ENCODE measurements at places on chromosomes 11 and 22.

DNA sequence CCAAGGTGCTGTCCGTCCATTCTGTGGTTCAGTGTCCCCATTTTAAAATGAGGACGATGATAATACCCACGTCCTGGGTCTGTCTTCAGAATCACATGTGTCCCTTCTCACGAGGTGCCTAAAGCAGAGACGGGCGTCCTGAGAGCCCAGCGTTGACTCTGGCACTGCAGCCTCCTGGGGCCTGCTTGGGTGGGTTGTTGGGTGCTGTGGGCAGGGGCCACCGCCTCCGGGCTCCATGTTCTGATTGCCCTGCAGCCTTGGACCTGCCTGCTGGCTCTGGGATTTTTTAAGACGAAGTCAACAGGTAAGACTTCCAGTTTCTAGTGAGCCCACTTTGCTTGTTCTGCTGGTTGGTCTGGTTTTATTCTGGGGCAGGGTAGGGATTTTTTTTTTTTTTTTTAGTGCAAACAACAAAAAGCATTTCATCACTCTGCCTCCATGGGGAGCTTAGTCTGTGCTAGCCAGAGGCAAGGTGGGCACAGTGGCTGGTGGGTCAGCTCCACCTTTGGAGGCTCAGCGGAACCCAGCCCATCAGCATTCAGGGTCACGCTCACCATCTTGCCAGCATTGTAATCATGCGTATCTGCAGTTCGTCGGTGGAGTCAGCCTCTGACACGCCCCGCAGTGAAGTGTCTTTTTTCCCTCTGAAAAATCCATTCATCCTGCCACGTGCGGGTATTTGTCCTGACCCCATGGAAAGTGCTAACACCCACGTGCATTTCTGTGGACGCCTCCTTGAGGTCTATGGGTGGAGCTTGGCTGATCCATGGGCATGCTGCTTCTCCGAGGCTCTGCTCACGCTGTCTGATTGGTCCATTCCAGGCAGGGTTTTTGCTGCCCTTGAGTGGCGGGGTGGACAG is 28.3 kb downstream of the NADSYN1 start:
- DNase-seq: no peak

- no peak for DNase-seq
Observed at GRCh38 chr22:37048133-37048532, 3.4 kb upstream of the KCTD17 start.

- no peak for DNase-seq
Observed at GRCh38 chr22:39995393-39996252, 869 bp downstream of the FAM83F start.

DNA sequence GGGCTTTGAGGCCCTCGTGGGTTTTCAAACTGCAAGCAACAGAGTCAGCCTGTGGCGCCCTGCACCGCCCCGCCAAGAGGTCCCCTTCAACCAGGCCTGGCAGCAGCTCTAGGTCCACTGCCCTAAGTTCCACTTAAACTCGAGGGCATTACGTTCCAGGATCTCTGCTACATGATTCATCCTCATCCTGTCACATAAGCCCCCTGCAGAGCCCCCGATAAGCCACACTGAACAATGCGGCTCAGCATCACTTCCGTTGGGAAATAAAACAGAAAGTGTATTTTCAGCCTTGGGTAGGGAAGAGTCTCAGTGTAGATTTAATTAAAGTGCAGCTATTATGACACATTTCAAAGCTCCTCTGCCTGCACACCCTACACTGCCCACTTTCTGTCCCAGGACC is 24.6 kb downstream of the SULT4A1 start:
- no peak for DNase-seq

- DNase-seq: no peak
Observed at GRCh38 chr22:20432244-20432686, 5.4 kb downstream of the SCARF2 start.

DNA sequence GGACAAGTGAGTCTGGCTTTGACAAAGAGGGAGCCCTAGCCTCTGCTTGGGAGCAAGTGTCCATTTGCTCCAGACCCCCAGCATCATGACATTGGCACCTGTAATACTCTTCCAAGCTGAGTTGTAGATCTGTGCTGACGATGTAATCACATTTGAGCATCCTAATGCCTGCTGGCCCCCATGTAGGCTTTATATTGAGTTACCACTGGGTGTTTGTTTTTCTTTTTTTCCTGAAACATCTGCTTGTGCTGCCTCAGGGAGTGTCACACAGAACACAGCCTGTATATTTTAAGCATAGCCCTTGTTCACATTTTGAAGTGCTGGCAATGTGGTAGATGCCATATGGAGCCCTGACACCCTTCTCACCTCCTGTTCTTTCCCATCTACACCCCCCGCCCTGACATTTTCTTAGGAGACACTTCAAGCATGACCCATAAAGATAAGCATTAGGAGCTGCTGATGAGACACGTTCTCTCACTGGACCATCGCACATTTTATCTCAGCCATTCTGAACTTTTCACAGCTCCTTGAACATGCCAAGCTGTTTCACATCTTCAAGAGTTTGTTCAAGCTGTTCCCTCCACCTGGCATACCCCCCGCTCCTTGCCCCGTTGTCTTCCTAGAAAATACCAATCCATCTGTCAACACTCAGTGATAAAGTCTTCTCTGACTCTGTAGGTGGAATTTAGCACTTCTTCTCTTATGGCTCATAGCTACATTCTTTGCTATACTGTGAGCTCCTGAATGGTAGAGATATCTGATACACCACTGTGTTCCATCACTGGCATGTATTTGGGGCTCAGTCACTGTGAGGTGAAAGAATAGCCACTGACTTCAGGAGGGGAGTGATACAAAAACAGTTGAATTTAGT is 128.7 kb downstream of the TRIM44 start:
- no peak for DNase-seq

DNA sequence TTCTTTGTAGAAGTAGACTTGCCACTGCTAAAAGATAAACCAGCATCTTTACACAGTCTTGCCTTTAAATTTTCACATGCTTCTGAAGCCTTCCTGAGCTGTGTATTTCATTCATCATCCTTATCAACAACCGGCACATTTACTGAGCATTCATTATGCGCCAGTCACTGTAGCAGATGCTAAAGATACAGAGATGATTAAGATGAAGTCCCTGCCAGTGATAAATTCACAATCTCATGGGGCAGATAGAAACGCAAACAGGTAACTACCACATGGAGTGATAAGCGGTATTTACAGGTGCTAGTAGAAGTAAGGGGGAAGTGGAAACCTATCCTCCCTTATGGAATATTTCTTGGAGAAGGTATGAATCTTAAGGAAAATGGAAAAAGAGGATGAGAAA is 67.2 kb downstream of the PRCP start:
- no peak for DNase-seq

GRCh38 chr11:68889948-68890446 is 13.6 kb downstream of the MRPL21 start:
- DNase-seq: peak; percentile 12

- DNase-seq: no peak
Observed at GRCh38 chr11:35426351-35426750, 7.0 kb upstream of the SLC1A2 start.

GRCh38 chr11:102415304-102415916 is 37.2 kb downstream of the TMEM123 start:
- no peak for DNase-seq

- DNase-seq: no peak
Observed at GRCh38 chr11:71470946-71471345, 17.9 kb downstream of the NADSYN1 start.

GRCh38 chr22:50085211-50085972 is at the start of gene MLC1:
TSS of gene MLC1 (minus strand) at chr22:50085426. CDS start at chr22:50084902, 524 bp downstream.
- no peak for DNase-seq

DNA sequence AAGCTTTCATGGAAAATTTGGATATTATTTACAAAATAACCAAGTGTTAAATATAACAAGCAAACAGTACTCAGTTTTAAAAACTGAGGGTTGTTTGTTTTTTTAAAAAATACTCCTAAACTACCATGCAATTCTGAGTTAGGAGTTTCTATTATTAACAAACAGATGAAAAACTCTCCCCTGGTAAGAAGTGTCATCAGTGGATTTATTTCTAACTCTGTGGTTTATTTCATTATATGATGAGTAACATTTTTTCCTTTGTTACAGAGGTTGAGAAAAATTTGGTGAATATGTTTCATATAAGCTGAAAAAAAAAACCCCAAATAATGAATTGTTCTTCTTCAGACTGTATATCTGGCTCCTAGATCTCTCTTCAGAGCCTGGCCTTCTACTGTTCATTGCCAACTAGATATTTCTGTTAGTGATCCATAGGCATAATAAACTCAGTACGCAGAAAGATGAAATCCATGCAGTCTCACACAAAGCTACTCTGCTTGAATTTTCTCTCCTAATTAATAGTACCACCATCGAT is 29.4 kb upstream of the PDE3B start:
- DNase-seq: no peak

DNA sequence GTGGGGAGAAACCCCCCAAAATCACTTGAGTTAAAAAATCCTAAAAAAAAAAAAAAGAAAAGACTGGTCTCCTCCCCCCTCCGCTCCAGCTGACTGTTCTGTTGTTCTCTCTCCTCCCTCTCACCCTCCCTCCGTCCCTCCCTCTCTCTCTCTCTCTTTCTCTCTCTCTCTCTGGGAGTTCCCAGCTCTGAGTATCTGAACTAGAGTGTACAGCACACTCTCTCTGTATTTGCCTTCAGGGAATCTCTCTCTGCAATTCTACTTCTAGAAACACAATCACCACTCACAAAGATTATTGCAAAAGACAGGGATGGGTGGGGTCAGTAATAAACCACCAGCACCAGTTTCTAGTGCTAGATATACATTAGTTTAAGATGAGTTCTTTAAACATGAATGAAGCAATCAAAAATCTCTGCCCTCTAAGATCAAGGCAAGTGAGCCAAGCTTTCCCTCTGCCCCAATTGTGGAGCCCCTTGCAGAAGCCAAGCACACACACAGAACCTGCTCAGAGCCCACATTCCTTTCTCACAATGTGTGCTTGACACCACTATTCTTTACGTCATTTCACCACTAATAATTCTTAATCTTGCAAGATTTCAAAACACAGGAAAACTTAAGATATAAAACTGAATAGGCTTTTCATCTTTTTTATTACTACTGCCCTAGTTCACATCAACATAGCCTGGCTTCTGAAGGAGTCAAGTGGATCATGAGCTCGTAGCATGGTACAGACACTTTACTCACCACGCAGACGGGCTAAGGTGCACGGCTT is 133.5 kb downstream of the RBFOX2 start:
- DNase-seq: no peak

- DNase-seq: peak; percentile 39
Observed at GRCh38 chr11:120432056-120433018, 79.2 kb upstream of the GRIK4 start.

DNA sequence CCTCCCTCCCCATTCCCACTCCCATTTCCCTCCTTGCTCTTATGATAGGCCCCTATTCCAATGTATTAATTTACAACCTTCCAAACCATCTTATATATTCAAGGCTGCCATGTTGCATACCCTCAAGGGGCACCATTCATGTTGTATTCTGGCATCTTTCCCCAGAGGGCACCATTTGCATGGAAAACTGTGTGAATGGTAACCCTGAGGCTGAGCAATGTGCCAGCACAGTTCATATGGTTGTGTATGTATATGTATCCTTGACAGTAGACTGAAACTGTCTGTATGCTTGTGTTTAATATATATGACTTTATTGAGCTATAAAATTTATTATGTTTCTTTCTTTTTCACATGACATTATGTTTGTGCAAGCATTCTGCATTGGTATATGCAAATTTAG is 7.3 kb downstream of the RASSF10 start:
- no peak for DNase-seq

DNA sequence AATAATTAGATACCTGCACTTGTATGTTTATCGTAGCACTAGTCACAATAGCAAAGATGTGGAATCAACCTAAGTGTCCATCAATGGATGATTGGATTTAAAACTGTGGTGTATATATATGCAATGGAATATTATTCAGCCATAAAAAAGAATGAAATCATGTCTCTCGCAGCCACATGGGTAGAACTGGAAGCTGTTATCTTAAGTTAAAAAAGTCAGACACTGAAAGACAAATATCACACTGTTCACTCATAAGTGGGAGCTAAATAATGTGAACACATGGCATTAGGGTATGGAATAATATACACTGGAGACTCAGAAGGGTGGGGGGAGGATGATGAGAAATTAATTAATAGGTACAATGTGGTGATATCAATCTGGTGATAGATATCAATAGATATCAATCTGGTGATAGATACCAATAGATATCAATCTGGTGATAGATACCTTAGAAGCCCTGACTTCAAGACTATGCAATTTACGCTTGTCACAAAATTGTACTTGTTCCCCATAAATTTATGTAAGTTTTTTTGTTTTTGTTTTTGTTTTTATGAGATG is 2.0 kb downstream of the LMO2 start:
- no peak for DNase-seq

DNA sequence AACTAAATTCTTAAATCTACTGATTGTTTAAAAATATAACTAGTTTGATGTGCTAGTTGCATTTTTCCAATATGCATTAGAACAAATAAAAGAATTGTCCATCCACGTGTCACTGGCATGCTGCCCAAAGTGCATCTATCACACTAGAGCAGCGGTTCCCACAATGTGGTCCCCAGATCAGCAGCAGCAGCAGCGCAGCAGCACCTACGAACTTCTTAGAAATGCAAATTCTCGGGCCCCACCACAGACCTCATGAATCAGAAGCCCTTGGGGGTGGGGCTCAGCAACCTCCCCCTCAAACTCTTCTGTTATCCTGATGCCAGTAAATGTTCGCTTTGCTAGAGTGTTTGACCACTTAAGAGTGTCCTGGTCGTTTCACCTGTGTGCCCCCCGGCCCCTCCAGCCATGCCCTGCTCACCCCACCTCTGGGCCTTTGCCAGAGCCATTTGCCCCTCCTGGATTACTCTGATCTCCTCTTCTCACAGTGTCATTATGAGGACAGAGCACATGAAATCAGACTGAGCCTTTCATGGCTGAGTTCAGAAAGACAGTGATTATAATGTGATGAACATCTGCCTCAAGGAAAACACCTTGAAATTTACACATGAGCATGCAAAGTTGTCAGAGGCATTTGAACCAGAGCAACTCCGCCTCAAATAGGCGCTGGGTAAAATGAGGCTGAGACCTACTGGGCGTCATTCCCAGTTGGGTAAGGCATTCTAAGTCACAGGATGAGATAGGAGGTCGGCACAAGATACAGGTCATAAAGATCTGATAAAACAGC is 12.6 kb upstream of the VSIG10L2 start:
- DNase-seq: no peak

- DNase-seq: no peak
Observed at GRCh38 chr11:85459304-85459703, 167.8 kb downstream of the DLG2 start.

DNA sequence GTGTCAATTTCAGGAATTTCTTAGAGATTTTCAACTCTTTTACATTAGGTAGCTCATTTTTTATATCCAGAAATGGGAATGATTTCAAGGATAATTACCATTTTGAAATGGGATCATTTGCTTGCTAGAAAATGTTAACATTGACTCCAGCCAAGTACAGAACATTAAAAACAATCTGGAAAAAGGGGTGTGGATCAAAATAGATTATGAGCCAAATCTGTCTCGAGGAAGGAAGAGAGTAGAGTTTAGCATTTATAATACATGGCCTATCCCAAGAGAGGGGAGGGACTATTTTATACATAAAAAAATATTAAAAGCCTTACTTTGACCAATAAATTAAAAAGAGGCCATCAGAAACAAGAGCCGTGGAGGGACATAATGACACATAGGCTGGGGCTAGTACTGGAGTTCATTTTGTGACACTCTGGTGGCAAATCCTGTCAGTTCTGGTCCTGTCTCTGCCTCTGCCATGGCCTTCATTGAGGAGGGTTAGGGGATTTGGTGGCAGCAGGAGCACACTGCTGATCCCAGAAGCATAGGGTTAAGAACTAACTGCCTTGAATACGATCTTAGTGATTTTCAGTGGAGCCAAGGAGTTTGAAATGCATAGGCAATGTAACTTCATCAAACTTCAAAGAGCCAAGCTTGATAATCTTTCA is 20.4 kb downstream of the PPP6R3 start:
- no peak for DNase-seq

All from stimulated activated CD4-positive, alpha-beta T cell treated with anti-CD3 and anti-CD28 coated beads, Interleukin-2, amount 100 ng/mL, for 24 hours (primary cell).